AG08396 (cell line): ENCODE measurements at places on chromosomes 12 and 14.

- peak; percentile 34 for DNase-seq
Observed at GRCh38 chr12:90058704-90059103, 350.1 kb upstream of the ATP2B1 start.

DNA sequence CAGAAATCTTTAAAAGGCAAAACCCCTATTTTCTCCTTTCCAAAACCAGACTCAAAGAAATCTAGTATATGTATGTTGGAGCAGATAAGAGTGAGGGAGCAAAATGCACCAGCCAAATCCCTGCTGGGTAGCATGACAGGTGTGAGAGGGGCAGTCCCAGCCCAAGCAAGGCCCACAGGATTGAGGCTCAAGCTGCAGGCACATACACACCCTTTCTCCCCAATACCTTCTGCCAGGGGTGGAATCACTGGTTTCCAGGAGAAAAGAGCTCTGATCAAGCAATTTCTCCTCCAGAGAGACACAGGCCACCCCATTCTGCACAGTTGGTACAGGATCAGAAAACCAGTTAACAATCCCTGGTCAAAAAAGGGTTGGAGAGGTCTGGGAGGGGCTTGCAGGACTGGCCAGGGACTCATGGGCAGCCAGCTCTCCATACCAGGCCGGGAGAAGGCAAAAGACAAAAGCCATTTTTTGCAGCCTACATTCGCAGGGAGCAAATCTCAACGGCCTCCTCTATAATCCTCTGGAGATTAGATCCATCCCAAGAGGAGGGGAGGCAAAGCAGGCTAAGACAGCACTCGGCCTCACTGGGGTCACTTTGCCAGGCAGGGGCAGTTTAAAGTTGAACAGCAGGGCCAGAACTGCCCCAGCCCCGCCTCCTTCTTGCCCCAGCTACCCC is 2.1 kb downstream of the KMT2D start:
- DNase-seq = no peak

GRCh38 chr14:99655521-99655920 is 10.6 kb downstream of the HHIPL1 start:
- peak; percentile 56 for DNase-seq

DNA sequence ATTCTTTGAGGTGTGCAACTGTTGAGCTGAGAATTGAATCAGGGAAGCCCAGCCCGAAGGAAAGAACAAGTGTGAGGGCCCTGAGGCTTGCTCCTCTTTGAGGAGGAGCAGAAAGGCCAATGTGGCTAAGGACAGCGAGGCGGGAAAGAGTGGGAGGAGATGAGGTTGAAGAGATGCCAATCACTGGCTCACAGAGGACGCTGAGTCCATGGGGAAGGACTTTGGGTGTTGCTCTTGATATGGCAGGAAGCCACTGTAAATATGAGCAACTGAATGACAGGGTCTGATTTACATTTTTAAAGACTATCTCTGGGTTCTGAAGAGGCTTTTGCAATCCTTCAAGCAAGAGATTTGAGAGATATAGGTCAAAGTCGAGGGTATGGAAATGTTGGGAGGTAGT is 3.3 kb upstream of the APPL2 start:
- no peak for DNase-seq

DNA sequence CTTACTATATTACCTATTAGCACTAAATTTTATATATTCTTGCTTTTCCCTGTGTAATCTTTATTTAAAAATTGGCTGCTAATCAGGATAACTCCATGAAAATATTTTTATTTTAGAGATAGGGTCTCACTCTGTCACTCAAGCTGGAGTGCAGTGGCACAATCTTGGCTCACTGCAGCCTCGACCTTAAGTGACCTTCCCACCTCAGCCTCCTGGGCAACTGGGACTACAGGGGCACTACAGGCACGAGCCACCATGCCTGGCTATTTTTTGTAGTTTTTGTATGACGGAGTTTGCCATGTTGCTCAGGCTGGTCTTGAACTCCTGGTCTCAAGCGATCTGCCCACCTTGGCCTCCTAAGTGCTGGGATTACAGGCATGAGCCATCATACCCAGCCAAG is 32.4 kb upstream of the VCPKMT start:
- DNase-seq = no peak

- DNase-seq = no peak
Observed at GRCh38 chr14:61212546-61212945, 68.6 kb downstream of the TMEM30B start.

DNA sequence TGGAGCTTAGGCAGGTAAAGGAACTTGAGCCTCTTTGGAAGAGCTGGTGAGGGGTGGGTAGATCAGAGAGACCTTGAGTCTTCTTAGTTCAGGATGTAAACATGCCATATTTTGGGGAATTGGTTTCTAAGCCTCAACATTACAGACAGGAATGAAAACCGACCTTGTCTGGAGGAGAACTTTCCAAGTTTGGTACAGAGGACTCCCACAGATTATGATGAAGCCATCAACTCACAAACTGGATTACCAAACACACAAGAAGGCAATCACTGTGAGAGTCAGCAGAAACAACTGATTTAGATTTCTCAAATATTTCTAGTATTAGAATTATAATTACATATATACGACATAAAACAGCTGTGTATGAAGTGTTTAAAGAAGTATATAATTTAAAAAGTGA is 22.3 kb upstream of the AMN1 start:
- no peak for DNase-seq

DNA sequence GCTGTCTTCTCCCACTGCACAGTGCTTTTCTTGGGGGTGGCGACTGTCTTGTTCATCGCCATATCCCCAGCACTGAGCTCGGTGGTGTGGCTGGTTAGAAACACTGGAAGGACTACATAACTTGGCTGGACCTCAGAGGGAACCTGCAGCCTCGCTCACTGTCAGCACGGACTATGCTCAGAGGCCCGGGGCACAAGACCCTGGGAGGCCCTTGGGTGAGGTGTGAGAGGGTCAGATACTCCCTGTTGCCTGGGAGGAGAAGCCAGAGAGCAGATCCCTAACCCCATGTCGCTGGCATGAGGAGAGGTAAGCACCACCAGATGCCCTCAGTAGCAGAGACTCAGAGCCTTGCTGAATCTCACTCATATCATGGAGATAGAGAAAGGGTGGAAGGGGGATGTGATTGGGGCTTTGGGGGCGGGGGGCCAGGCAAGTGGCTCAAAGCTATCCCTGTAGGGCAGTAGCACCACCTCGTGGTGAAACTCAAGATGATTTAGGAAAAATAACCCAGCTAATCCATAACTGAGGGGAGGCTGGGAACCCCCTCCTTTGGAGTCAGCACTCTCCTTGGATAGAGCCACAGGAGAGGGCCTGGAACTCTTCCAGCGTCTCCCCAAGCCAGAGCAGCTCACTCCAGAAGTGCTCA is 18.7 kb upstream of the HDAC7 start:
- DNase-seq = peak; percentile 76

GRCh38 chr14:95023115-95023514 is 134.2 kb downstream of the DICER1 start:
- no peak for DNase-seq

DNA sequence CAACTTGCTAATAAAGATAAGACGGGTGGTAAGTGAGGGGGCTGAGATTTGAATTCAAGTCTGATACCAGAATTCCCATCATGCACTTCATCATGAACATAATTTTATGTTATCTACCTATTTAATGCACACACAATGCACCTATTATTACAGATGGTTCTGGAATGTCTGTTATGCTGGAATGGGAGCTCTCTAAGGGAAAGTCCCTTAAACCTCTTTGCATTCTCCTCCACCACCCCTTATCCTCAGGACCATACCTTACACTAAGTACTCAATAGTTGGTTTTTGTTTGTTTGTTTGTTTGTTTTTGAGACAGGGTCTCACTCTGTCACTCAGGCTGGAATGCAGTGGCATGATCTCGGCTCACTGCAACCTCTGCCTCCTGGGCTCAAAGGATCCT is 7.0 kb upstream of the MSI1 start:
- DNase-seq = no peak

GRCh38 chr12:94148739-94149118 is 352 bp downstream of the PLXNC1 start:
- DNase-seq = no peak

GRCh38 chr14:98138666-98139065 is 1133.3 kb downstream of the BCL11B start:
- DNase-seq = no peak

- DNase-seq = peak; percentile 46
Observed at GRCh38 chr12:93025145-93026103, 96.3 kb upstream of the EEA1 start.

GRCh38 chr12:18421867-18422266 is 160.5 kb downstream of the PIK3C2G start:
- DNase-seq = peak; percentile 4

DNA sequence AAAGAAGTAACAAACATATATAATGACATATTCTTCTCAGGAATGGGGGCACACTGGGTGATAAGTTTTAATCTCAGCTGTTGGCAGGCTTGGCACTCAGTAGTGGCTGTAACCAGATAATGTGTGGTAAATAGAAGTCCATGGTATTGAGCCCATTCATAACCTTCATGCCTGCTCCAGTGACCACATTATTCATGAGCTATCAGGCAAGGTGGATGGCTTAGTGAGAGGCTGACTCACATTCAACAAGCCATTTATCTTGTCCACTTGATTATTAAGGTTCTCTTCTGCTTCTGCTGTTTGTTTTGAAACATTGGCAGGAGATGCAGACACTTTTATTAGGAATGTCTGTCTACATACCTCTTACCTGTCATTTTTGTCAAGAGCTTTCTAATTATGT is 950.4 kb upstream of the LRFN5 start:
- DNase-seq = no peak

GRCh38 chr12:132162508-132163031 is 18.3 kb downstream of the NOC4L start:
- DNase-seq = peak; percentile 89

- no peak for DNase-seq
Observed at GRCh38 chr14:52395728-52396127, 81.6 kb downstream of the PTGER2 start.

- DNase-seq = no peak
Observed at GRCh38 chr12:73185403-73185802, 913.2 kb downstream of the TRHDE start.

DNA sequence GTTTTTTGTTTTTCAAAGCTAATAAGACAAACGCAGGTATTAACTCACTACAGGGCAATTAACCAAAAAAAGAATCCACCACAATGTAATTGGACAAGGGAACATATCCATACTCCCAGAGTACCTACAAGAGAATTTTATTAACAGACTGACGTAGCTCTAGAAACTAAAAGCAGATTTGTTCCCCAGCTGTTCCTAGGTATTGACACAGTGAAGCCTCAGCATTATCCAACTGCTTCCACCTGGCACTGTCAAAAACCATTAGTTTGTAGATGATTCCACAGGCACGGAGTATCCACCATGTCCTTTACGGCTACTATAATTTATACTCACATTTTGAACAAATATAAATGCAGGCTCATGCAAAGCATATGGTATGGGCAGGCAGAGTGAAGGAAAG is 22.3 kb downstream of the PPM1H start:
- no peak for DNase-seq

DNA sequence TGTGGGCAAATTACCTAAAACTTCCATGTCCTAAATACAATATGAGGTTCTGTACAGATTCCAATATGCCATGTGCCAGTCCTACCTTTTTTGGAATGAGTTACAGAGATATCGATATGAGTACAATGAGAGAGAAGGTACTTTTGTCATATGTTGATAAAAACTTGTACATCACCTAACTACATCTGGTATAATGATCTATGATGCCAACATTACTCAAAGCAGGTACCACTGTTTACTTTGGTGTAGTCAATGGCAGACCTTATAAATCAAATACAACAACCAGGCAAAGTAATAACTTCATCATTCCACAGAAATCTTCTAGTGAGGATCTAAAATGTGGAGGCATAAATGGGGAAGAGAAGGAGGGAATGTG is 12.7 kb downstream of the TEP1 start:
- no peak for DNase-seq

DNA sequence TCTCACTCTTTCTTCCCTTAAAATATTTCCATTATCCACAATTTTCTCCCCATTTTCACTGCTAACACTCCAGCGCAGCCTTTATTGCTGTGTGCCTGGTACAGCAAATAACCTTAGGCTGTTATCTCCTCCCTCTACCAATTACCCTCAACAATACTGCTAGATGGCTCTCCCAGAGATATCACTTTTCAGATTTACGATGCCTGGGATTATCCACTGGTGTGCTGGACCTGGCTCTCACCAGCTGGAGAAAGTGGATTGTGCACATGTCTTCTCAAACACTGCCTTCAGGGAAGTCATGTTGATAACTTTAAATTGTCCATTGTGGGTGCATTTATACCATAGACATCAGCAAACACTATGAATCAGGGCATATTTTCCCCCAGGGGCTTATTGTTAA is 101.9 kb upstream of the ADAMTS20 start:
- DNase-seq = no peak

- DNase-seq = no peak
Observed at GRCh38 chr14:96364962-96365361, 1.6 kb downstream of the GSKIP start.

DNA sequence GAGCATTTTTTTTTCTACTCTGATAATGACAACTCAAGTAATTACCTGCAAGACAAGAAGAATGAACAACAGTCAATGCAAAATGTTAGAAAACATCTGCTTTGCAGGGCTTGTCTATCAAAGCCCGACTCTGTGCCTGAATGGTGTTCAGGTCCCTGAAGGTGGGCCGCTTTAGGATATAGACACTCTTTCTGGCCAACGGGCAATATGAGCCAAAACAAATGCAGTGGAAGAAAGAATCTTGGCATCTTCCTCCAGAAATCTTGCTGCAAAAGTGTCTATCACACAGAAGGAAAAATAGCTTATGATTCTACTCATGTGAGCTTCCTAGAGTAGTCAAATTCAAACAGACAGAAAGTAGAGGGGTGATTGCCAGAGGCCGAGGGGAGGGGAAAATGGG is 32.7 kb downstream of the FOS start:
- DNase-seq = no peak

- no peak for DNase-seq
Observed at GRCh38 chr14:31283153-31283552, 75.6 kb upstream of the HECTD1 start.

- DNase-seq = peak; percentile 95
Observed at GRCh38 chr14:52313903-52314594, at the start of gene PTGER2. PTGER2 (plus strand) TSS chr14:52314312; CDS start chr14:52314549, 237 bp downstream.

DNA sequence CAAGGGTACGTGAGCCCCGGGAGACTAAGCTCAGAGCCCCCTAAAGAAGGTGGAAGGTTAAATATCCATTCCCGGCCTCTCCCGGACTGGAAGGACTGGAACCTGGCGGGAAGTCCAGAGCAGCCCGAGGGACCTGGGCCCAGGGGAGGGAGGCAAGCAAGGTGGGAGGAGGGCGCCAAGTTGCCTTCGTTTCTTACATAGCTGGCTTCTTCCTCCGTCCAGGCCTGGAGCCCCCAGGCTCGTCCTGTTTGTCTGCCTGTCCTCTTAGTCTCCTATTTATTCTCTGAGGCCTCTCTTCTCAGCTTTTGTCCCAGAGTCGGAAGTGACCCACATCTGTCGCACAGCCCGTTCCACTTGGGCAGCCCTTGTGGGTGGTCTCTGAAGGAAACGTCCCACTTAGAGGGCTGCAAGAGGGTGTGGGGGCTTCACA is 745 bp downstream of the PCK2 start:
- DNase-seq = no peak

- peak; percentile 87 for DNase-seq
Observed at GRCh38 chr12:123269395-123269892, 2.2 kb downstream of the CDK2AP1 start.
